ENCODE measurements at places on chromosomes 16 and 17.
A peak's percentile ranks its signal among the peaks of the same experiment; 100 is the strongest.

- DNase-seq: no peak
Measured at GRCh38 chr16:19771796-19772195, 53.7 kb downstream of the IQCK start.

GRCh38 chr17:63162406-63163157 is 196.5 kb downstream of the TANC2 start:
- no peak for DNase-seq

GRCh38 chr16:59701963-59702930 is 968.1 kb upstream of the GOT2 start:
- no peak for DNase-seq

- DNase-seq: no peak
Measured at GRCh38 chr16:84541999-84542817, 37.7 kb upstream of the MEAK7 start.

DNA sequence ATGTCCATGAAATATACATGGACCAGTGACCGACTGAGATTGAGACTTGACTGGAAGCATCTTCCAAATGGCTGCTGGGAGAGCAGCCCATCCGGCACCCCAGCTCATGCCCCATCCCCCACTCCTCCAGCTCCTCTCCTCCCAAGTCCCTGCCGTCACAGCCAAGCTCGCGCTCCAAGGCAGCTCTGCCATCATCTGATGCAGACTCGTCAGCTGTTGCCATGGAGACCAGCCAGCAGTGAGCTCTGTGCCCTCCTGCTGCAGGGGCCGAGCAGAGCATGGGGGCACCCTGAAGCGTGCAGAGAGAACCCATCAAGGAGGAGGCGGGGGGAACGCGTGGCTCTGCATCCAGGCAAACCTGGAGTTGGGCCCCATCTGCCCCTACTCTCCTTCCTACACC is 74.5 kb upstream of the TNRC6C start:
- no peak for DNase-seq

GRCh38 chr17:15929941-15930340 is 15.0 kb upstream of the ADORA2B start:
- DNase-seq: no peak

- DNase-seq: no peak
Measured at GRCh38 chr16:80972611-80973010, 34.1 kb downstream of the CMC2 start.

DNA sequence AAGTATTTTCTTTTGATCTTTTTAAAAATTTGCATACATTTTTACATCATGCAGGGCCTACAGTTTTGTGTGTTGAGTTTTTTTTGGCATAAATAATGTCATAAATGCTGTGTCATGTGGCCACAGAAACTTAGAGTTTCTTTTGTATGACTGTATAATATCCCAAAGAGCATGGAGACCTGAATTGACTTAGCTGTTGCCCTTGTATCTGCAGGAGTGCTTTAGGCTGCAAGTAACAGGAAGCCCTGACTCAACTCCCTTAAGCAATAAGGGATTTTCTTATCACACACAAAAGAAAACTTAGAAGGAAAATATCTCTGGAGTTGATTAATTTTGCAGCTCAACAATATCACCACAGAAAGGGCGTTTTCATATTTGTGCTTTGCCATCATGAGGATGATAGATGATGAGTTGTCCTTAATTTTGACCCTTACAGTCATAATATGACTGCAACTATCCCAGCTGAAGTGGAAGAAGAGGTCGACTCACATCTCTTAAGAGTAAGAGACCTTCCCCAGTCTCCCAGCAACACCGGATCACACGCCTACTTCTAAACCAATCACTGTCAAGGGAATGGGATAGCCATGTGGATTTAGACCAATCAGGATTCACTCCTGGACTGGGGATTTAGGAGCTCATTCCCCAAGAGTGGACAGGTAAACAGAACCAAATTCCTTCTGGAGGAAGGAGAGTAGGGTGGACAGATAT is 138.9 kb downstream of the GSG1L start:
- DNase-seq: no peak

- DNase-seq: peak; percentile 61
Measured at GRCh38 chr16:3364774-3365427, 9.2 kb downstream of the OR2C1 start.

DNA sequence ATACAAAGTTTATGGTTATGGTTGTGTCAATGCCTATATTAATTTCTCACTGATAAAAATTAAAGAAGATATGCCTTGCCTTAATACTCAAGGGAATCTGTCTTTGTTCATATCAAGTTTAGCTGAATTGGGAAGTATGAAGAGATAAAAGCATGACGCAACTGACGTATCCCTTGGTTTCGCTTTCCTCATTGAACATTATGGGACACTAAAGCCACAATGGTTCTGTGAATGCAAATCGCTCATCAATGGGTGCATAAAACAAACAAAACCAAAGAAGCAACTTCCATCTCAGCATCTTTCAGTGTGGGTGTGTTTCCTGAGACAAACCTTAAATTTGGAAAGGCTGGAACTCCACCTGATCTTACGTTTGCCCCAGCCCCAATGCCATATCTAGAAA is 108.2 kb downstream of the NPIPB5 start:
- no peak for DNase-seq

DNA sequence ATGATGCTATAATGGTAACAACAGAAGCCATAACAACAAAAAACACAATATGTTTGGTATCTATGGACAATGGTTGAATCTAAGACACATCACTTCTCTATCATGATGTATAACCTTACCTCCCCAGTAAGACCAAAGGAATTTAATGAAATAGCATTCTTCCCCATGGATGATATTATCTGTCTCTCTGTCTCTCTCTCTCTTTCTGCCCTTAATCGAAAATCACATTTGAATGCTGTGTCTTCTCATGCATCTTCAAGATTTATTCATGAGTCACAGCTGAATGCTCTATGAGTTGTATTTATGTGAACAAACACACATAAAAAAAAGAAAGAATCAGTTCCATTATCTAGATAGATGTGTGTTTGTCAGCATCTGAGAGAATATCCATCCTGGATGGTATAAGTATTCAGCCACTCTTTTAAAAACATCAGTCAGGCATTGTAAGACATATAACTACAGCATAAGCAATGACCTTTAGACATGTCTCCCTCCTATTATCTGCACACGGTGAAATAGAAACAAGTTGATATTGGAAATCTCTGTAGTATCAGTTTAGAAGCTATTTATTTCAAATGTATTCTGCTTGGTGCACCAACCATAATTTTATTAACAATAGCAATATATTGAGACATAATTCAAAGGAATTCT is 433.3 kb downstream of the TOX3 start:
- no peak for DNase-seq

- DNase-seq: no peak
Measured at GRCh38 chr16:1094124-1094479, 1.9 kb downstream of the C1QTNF8 start.

- DNase-seq: no peak
Measured at GRCh38 chr17:34114174-34114573, 140.9 kb upstream of the CCL2 start.

DNA sequence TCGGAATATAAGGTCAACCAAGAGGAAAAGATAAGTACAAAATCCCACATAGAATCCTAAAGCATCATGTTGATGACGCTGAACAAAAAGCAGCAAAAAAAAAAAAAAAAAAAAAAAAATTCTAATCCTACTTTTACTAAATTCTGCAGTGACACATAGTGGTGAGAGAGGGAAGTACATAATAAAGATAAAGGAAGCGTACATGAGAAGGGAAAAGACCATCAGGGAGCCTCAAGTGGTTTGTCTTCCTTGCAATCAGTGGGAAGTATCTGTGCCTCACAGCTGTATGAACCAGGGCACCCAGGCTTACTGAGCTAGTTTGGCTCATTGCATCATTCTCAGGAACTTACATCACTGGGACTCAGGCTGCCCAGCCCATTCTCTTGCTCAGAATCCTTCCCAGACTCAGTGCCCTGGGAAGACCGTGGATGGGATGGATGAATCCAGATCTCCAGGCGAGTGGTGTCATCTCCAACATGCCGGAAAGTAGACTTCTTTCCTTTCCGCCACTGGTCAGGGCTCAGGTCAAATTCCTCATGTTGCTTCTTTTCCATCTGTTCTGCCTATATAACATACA is 21.2 kb downstream of the SMG6 start:
- DNase-seq: peak; percentile 36
